ENCODE measurements at places on chromosomes 16 and 17.

DNA sequence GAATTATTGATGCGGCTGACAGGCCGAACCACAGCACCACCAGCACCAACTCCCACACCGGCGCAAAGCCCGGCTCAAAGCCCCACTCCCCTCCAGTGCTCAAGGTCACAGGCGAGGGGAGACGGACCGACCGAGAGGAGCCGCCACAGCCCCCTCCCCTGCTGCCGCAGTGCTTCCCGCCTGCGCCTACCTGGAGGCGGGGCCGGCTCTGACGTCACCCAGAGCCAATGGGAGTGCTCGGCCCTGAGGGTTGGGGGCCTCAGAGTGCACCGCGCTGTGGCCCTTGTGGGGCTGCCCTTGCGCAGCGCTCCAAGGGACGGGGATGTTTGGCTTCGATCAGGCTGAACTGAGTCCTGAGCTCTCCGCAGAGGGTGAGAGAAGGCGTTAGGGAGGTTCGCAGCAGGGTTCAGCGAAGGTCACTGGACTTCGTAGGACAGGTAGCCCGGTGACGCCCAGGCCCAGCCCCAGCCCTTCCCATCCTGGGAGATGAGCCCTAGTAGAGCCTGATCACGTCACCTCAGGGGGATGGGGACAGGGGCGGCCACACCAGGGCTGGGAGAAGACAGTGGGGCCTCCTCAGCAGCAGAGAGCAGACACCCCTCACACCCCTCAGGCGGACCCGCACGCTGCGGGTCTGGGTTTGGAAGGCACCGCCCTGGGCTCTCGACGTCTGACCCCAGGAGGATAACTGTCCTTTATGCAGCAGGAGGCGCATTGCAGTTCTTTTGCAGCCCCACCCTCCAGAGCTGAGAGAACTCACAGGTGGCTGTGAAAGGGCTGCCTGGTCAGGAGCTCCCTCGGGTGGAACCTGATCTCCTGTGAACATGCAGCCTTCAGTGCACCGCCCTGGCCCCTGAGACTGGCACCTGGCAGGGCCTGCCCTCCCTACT, 1.5 kb downstream of the NDRG4 start:
- DNase-seq, result no peak

- DNase-seq, result no peak
Measured at GRCh38 chr17:41863074-41863848, 2.0 kb downstream of the KLHL11 start.

GRCh38 chr17:21313320-21313719, 28.8 kb downstream of the MAP2K3 start:
- no peak for DNase-seq

- no peak for DNase-seq
Measured at GRCh38 chr17:75430159-75430974, 24.9 kb upstream of the GRB2 start.

DNA sequence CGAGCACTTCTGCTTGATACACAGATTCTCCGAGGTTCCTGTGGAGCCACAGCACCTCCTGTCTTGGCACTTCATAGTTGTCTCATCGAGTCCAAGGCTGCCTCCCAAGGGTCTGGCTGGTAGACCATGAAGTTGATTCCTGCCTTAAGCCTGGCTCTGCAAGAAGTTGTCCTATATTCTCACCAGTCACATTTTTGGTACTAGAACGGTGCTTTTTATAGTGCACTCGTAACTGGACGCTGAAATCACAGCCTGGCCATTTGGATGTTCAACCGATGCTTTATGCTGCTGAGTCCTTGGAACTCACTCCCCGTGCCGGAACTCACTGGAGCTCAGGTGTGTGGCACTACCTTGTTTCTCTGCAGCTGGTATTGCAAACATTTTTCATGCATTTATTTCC, 35.6 kb downstream of the RMI2 start:
- DNase-seq, result no peak

- DNase-seq, result no peak
Measured at GRCh38 chr17:66948061-66948750, 16.3 kb upstream of the CACNG4 start.

DNA sequence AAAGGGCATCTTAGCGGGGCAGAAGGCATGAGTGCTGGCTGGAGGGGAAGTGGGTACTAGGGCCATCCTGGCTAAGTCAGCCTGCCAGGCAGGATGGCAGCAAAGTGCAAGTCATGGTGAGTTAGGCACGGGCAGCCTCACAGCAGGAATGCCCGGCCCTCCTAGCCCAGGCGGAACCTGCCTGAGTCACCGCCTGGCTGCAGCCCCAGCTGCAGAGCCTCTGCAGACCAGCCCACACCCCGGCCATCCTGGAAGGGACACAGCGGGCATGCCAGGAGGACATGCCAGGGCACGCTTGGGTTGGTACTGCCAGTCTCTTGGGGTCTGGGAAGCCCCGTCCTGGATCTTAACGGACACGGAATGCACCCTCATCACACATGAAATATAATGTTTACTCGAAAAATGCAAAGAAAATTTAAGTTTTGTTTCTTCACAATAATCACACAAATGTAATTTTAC, 5.0 kb upstream of the ALDH3A1 start:
- DNase-seq, result peak; percentile 66

- DNase-seq, result no peak
Measured at GRCh38 chr17:49775546-49776260, 11.8 kb upstream of the FAM117A start.

GRCh38 chr16:30838876-30839471, 52.0 kb upstream of the ZNF629 start:
- no peak for DNase-seq

DNA sequence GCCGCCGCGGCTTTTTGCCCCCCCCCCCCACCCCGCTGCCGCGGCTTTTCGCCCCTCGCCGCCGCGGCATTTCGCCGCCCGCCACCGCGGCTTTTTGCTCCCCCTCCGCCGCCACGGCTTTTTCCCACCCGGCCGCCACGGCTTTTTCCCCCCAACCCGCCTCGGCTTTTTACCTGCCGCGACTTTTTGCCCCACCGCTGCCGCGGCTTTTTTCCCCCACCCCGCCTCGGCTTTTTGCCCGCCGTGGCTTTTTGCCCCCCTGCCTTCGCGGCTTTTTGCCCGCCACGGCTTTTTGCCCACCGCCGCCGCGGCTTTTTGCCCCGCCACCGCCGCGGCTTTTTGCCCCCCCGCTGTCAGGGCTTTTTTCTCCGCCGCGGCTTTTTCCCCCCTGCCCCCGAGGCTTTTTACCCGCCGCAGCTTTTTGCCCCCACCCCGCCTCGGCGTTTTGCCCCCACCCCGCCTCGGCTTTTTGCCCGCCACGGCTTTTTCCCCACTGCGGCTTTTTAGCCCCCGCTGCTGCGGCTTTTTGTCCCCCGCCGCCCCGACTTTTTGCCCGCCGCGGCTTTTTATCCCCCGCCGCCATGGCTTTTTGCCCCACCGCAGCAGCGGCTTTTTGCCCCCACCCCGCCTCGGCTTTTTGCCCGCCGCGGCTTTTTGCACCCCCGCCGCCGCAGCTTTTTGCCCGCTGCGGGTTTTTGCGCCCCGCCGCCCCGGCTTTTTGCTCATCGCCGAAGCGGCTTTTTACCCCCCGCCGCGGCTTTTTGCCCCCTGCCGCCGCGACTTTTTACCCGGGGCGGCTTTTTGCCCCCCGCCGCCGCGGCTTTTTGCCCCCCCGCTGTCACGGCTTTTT, 527.8 kb upstream of the WSB1 start:
- DNase-seq, result no peak

DNA sequence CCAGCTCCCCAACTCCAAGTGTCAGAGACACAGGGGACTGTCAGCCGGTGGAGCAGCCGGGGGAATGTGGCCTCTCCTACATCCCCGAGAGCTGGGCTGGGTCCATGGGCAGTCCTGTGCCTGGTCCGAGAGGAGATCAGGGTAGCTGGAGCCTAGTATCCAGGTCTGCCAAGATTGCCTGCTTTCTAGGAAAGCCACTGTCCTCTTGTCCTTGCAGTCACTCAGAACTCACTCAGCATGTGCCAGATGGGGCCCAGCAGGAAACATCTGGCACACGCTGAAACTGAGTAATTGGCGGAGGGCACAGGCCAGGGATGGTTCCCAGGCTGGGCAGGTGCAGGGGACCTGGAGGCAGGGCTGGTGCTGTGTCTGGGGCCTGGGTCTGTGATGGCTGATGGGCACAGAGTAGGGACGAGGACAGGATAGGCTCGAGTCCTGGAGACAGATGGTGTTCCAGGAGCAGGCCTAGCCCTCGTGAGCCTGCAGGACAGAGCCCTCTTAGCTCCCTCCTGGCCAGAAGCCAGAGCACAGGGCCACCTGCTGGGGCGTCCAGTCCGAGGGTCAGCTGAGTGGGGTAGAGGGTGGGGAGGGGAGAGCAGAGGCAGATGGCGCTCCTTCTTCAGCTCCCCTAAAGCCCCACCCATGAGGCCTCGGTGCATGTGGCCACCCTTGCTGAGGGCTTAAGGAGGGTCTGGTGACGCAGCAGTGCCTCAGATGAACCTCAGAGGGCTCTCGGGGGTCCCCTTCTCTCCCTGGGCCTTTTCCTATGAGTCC, 31.1 kb downstream of the ADCY7 start:
- no peak for DNase-seq

- DNase-seq, result peak; percentile 67
Measured at GRCh38 chr17:48636177-48637018, 10.2 kb upstream of the HOXB9 start.

- DNase-seq, result peak; percentile 38
Measured at GRCh38 chr17:40101367-40102210, 1.2 kb upstream of the NR1D1 start.

GRCh38 chr17:2994441-2994840, 69.0 kb downstream of the OR1D5 start:
- no peak for DNase-seq

DNA sequence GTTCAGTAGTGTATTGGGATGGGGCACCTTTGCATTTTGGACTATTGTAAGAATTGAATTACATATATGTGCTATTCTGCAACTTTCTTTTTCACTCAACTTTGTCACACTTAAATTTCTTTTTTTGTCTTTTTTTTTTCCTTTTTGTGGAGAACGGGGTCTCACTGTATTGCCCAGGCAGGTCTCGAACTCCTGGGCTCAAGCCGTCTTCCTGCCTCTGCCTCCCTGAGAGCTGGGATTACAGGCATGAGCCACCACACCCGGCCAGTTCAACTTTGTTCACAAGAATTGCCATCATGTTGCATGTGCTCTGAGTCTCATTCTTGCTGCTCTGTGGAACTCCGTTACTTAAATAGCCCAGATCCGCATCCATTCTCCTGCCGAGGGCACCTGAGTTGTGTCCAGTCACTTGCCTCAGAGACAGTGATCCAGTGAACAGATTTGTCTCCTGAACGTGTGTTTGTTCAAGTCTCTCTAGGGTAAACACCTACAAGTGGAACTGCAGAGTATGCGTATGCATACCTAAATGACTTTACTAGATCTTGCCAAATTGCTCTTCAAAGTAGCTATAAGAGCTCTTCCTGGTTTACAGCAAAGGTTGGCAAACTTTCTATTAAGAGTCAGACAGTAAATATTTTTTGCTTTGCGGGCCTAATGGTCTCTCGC, 3.4 kb upstream of the SLC38A10 start:
- DNase-seq, result no peak

GRCh38 chr17:74271281-74271680, 2.8 kb upstream of the DNAI2 start:
- no peak for DNase-seq

DNA sequence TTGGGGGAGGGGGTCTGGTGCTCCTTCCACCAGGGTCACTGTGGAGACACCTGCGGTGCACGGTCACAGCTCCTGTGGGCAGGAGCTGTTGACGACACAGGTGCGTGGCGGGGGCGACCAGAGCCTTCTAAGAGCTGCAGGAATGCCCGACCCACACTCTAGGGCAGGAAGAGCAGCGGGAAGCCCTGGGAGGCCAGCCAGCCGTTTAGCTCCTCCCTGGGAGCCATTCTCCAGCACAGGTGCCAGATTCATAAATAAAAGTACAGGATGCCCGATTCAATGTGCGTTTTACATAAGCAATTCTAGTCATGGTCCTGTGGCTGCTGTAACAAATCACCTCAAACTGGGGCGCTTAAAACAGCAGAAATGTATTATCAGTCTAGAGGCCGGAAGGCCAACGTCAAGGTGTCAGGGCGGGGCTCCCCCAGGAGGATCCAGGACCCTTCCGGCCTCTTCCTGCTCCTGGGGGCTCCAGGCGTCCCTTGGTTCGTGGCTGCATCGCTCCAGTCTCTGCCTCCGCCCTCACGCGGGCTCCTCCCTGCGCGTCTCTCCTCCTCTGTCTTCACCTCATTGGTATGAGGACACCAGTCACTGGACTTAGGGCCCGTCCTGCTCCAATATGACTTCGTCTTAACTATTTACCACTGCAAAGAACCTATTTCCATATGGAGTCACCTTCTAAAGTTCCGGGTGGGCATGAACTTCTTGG, 155.4 kb downstream of the FOXL1 start:
- DNase-seq, result no peak
